Amniotic epithelial cell (primary cell): ENCODE measurements at places on chromosomes 5 and 9.
A peak's percentile ranks its signal among the peaks of the same experiment; 100 is the strongest.

DNA sequence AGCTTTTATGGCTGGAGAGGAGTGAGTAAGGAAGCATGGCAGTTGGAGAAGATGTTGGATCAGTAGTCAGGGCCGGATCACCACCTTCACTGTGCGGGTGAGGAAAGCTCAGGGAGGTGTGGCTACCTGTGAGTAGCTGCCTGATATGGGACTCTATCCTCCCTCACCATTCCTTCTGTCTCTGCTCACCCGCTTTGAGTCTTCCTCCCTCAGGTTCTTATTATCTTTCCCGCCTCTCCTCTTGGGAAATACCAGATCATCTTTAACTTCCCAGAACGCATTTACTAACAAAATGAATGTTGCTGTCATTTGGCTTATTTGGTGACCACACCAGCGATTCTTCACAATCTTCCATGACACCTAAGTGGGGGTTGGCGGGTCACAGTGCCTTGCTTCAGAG lies 140.7 kb upstream of the GPR151 start:
- peak; percentile 22 for DNase-seq

DNA sequence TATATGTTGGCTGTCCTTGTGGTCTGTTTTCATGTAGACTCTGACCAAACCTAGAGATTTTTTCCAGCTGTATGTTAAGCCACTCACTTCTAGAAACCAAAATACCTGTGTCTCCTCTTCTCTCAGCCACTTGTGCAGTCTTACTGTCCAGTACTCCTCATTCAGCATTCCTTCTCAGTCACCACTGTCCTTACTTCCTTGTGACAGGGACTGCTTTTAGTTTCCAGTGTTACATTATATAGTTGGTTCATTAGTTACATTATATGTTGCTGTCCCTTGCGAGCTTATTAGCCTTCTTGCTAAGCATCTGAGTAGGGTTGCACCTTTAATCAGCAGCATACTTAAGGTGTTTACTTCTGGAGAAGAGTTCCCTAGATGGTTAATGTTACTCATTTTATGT lies 4.3 kb downstream of the ATP6V1G1 start:
- DNase-seq, result no peak

DNA sequence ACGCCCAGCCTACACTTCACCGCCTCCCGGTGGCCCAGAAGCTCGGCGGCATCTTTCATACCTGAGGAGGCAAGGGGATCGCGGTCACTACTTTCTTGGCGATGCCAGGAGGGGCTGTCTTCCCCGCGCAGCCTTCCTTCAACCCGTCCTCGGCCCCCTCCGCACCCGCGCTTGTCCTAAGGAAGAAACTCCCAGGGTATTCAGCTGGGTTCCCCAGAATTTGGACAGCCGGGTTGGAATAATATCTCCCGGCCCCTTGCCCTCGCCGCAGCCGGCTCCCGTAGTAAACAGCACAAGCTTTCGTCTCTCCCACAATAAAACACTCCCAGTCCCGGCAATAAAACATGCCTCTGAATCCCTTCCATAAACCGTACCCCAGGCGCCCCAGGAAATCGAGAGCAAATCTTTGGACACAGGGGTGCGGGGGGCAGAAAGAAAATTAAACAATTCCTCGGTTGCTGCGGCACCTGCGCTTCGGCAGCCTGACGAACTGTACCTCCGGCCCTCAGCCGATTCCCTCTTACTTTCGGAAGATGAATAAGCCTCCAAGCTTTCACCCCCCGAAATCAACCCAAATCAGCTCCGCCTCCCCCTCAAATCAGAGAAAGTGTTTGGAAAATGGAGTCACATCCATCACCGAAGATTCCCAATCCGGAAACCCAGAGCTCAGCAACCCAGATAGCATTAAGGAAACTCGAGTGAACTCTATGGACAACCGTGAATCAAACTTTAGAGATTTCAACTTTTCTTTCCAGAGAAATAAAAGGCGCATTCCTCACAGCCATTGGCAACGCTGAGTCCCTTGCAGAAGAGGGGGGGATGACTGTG lies 1.1 kb downstream of the OTP start:
- DNase-seq, result no peak

DNA sequence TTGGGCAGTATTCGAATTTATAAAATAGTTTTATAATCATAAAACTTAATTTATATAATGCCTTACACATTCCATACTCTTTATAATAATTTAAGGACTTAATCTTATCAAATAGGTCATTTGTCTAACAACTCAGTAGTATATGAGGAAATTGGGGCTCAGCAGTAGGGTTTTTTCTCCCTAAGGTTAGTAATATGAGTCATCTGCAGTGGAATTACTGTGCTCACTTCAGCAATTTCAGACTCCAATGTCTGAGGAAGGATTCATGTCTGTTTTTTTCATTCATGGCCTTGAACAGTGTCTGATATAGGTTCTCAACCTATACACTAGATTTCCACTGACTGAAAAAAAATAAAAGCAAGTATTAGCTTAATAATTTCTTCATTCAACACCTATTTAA lies 7.4 kb downstream of the DMRTA1 start:
- DNase-seq, result peak; percentile 30

GRCh38 chr9:14216612-14217194 lies 97.2 kb downstream of the NFIB start:
- DNase-seq, result no peak

- DNase-seq, result no peak
Measured at GRCh38 chr5:14489643-14490042, 91.9 kb upstream of the OTULINL start.

GRCh38 chr5:123351240-123351639 lies 72.0 kb downstream of the CEP120 start:
- no peak for DNase-seq

- DNase-seq, result peak; percentile 69
Measured at GRCh38 chr9:98775831-98776441, 20.4 kb downstream of the ANKS6 start.

DNA sequence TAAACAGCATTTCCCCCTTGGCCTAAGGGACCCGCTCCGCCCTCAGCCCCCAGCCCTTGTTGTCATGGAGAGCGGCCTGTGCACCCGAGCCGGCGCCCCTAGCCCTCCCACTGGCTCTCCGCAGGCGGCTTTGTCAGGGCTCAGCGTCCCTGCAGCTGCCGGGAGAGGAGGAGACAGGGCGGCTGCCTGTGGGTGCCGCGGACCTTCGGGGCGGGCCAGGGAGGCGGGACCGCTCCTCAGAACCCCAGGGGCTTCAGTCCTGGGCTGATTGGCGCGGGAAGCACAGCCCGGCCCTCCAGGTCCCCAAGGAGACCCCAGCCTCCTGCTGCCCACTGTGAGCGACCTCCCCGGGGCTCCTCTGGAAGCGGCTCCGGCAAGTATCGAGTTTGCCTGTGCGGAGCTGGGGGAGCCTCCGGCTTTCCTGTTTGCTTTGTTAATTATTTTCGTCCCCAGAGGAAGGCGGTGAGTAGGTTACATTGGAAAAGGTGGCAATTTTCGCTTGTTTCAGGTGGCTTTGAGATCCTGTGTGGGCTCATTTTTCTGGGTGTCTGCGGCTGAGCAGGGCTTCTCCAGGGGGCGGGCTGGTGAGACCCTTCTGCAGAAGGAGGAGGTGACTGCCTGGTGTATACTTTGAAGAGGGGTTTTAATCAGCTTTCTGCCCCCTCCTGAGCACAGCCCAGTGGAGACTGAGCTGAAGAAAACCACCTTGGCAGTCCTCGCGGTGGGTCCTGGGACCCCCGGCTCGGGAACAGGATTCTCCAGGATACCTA lies at the start of gene FGD3:
FGD3 (plus strand) TSS at position 256 of the 770 bp plus-strand sequence. CDS start 28,734 bp downstream, outside the sequence.
- no peak for DNase-seq

DNA sequence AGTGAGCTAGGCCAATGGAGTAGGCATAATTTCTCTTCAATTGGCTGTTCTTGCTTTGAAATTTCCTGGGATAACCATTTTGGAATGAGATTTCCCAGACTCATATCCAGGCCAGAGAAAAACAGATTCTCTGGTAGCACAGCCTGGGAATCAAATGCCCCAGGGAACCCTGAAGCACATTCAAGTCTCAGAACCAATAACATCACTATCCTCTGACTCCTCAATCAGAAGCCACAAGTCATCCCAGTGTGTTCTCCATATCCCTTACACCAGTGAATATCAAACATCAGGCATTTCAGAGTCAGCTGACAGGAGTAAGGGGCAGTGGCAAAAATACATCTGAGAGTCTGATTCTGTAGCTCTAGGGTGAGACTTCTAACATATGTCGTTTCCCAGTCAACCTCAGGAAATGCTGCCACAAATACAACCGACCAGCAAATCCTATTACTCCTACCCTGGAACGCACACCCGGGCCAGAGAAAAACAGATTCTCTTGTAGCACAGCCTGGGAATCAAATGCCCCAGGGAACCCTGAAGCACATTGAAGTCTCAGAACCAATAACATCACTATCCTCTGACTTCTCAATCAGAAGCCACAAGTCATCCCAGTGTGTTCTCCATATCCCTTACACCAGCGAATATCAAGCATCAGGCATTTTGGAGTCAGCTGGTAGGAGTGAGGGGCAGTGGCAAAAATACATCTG lies 537.7 kb upstream of the NMUR2 start:
- DNase-seq, result no peak

- DNase-seq, result peak; percentile 9
Measured at GRCh38 chr5:130605234-130605633, 559.8 kb downstream of the HINT1 start.
